ENCODE measurements at places on chromosomes 2 and 18. TPM values are rescaled to one million over a fixed set of nuclear protein-coding genes. Genes with fewer than 3 reads are reported as not detected.

DNA sequence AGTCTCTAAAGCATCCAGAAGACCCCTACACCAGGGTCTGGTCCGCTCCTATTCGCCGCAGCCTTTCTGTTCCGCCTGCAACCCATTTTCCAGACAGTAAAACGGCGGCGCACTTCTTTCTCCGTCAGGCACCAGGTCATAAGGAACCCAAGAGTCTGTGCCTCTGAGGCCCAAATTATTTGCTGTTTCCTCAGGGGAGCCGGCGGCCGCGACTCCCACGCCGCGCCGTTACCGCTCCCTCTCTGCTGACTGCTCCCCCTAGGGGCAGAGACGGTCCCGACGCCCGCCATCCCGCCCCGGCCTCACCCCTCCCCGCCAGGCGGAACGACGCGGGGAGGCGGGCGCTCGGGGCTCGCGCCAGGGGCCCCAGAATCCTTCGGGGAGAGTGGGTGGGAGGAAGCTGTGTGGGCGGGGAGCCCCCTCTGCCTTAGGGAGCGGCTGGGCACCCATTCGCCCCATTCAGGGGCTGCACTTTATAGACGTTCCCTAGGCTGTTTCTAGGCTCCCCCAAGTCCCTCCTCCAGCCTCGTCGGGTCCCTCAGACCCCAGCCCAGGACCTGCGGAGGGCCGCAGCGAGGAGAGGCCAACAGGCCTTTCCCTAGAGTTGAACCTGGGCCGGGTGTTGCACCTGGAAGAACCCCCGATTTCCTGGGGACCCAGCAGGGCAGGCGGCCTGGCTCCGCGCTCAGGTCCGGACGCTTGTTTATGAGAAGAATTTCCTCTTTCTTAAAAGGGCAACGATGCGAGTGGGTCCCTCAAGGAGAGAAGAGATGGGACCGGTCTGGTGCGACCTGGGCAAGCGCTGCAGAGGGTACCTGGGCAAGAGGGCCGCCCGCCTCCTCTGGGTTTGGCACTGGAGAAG is 3.6 kb upstream of the CTDSP1 start:
- DNase-seq = peak; percentile 70
- H3K27ac ChIP-seq = peak overlapping the region; percentile 98
- H3K27me3 ChIP-seq = no peaks in the 10 kb centered on the region
- no peaks in the 10 kb centered on the region for H3K4me1 ChIP-seq
- no peaks in the 10 kb centered on the region for H3K36me3 ChIP-seq

CXCR2 gene
- total RNA-seq = not detected

AKAIN1 gene
- total RNA-seq = not detected

LRRC30 gene
- total RNA-seq = not detected
